NCI-H1105 treated with DMSO at 0.1 percent for 48 hours (cell line): ENCODE measurements at places on chromosomes 16 and 17.

- DNase-seq, result no peak
These were observed 34.9 kb downstream of the CHCT1 start for GRCh38 chr17:60457148-60457547.

DNA sequence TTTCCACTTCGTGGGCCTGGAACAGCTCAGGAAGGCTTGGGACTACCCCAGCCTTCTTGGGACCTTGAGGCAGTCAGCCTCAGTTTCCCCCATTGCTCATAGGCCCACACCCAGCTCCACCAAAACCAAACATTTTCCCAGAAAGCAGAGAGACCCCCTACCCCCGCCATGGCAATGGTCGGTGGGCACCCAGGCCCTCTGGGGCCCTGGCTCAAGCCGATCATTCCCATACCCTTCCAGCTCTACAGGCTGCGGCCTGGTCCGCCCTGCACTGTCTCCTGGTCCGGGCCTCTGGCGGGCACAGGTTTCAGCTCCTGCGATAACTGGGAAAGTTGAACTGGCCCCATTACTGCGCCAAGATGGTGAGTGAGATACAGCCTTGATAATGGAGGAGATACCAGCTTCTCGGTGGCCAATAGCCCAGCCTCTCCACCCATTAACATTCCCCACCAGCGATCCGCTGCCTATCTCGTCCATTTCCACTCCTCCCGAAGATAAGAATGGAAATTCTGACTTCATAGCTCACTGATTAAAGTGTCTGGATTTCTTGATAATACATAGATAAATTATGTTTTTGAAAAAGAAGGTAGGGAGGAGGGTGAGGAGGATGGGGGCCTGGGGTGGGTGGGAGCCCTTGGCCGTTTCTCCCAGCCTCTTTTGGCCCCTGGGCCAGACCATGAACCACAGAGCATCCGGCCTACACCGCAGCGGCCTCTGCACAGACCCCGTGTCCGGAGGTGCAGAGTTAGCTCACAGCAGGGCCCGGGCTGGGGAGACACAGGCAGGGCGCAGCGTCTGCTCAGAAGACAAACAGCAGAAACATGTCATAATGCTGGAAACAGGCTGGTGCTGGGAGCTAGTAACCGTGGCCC lies 11.6 kb downstream of the ZFPM1 start:
- DNase-seq, result no peak

DNA sequence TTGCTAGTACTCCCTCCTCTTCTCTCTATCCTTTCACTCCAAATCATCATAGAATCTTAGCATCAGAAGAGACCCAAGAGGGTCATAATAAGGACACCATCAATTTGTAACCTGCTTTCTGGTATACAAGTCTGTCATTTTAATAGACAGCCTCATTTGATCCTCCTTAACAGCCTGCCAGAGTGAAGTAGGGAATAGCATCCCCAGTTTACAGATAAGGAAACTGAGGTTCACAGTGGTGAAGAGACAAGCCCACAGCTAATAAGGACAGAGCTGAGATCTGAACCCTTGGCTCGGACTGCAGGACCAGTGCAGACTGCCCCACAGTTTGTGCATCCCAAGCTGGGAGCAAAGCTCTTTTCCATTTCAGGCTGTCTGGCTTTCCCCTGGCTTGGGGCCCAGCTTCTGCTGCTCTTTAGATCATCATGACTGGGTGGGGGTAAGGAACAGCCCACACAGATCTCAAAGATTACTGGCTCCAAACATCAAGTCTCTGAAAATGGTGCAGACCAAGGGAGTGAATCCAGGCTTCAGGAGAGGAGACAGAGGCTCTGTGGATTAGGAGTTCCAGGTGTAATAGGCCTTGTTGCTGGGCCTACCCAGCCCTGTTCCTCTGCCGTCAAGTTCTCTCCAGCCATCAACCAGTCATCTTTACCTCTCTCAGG lies 10.3 kb upstream of the IGFBP4 start:
- DNase-seq, result no peak

GRCh38 chr16:67283826-67284555 lies 4.7 kb downstream of the PLEKHG4 start:
- DNase-seq, result no peak

DNA sequence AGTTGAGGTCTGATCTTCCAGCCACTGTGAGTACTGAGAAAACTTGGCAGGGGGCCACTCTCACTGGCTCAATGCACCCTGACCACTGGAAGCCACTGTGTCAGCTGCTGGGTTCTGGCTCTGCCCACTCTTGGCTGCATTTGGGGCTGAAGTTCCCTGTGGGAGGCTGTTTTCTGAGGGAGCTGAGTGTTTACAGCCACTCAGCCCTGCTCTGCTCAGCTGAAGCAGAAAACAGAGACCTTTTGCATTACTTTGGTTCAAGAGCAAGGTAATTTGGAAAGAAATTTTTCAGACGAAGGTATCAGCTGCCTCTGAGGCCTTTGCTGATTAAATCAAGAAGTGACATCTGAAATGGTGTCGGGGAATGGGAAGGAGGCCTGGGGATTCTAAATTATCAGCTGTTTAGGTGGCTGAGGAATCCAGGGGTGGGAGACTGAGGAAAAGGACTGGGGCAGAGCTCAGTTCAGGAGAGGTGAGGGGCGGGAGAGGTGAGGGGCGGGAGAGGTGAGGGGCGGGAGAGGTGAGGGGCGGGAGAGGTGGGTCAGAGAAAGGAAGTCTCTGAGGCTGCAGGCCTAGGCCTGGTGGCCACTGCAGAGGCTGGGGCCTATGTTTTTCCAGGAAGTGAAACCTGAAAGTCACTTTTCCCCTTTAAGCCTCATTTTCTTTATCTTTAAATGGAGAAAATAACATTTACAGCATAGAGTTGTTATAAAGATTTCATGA lies at the start of gene ACSM5:
Gene ACSM5, plus strand, starts transcription at position 137 of the 723 bp plus-strand sequence. CDS start 1,951 bp downstream, outside the sequence.
- DNase-seq, result no peak

DNA sequence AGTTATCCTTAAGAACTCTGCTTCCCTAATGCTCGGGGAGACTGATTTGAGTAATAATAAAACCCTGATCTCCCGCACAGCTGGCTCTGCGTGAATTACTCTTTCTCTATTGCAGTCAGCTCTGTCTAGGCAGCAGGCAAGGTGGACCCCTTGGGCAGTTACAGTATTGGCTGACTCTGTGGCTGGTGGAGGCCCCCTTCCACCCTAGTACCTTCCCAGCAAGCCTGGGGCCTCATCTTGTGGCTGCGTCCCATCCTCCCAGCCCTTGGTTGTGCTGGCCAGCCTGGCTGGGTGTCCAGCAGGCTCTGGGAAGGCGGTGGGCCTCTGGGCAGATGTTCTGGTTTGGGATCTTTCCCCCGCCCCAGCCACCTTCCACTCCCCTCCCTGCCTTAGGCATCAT lies 44.5 kb downstream of the CFAP20 start:
- DNase-seq, result no peak

DNA sequence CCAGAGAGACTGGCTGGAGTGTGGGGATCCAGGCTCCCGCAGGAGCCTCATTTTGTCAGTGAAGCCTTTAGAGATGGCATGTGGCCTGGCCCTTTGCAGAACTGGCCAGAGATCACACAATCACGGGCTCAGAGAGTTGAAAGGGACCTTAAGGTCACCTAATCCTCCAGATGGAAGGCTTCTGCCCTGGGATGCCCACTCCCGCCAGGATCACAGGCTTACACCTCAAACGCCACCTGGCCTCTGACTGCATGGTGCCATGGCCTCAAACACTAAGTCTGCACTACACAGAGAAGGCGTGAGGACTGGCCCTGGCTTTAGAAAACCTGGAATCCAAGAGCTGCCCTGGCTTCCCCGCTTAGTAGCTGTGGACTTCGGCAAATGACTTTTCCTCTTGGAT lies 306.8 kb upstream of the CCL2 start:
- no peak for DNase-seq
